H9 (cell line): ENCODE measurements at places on chromosomes 6 and 20.

- H3K4me3 ChIP-seq: no peak overlapping the region
- DNase-seq: no peak
- H3K27ac ChIP-seq: no peak overlapping the region
- H3K36me3 ChIP-seq: peaks cover 15% of the 10 kb centered on the region
- peaks cover 3% of the 10 kb centered on the region; the same call in 1 of the 2 replicates for H3K4me1 ChIP-seq
Observed at GRCh38 chr6:45212976-45213375, 115.2 kb upstream of the RUNX2 start.

GRCh38 chr6:35299674-35300073 is 2.1 kb downstream of the DEF6 start:
- peaks cover 2% of the 10 kb centered on the region; the same call in 1 of the 2 replicates for H3K4me1 ChIP-seq
- H3K27me3 ChIP-seq: no peaks in the 10 kb centered on the region
- no peaks in the 10 kb centered on the region; the same call in 2 of the 3 replicates for H3K36me3 ChIP-seq
- no peak for DNase-seq
- no peak overlapping the region; the same call in 2 of the 3 replicates for H3K4me3 ChIP-seq
- no peak overlapping the region for H3K27ac ChIP-seq

DNA sequence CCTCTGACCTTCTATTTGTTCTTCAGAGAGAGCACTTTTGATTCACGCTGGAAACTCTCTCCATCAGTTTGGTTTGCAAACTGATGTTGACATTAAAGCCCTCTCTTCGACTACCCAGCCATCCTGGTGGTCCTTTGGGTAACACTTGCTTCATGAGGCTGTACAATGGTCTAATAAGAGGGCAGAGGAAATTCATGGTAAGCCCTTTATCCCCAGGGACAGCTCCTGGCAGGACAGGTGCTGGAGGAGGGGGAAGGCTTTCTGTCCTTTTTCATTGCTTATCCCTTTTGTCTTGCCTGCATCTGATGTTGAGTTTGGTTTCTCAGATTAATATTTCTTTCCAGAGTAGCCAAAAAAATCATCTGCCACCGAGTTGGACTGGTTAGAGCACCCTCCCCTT is 52.1 kb upstream of the CD93 start:
- H3K4me1 ChIP-seq: no peaks in the 10 kb centered on the region
- DNase-seq: no peak

DNA sequence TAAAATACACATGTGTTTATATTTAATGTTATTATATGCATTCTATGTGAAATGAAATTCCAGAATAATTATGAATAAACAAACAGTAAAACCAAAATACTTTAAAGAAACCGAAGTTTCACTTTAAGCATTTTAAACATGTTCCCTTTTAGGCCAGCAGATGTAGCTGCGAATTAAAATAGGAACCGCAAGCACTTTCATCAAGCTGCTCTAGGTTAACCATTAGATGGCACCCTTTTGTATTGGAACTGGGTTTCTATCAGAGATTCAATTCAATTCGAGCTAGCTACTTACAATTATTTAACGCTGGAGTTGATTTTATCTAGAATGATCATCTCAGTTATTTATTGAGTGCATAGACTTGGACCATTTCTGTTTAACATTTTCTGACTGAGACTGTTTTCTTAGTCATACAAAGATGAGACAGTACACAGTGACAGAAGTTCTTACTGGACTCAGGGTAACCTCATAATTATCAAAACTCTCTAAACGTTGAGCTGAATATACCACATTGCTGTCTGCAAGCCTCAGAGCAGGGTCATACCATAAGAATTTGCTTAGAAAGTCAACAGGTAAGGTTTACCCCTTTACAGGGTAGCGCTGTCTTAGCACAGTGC is 8.5 kb downstream of the TMEM242 start:
- no peaks in the 10 kb centered on the region for H3K27me3 ChIP-seq
- H3K27ac ChIP-seq: no peak overlapping the region
- H3K4me3 ChIP-seq: no peak overlapping the region
- H3K4me1 ChIP-seq: no peaks in the 10 kb centered on the region
- H3K36me3 ChIP-seq: peaks cover 50% of the 10 kb centered on the region

GRCh38 chr20:31811198-31811597 is 8.0 kb upstream of the MYLK2 start:
- no peaks in the 10 kb centered on the region for H3K27me3 ChIP-seq
- H3K4me1 ChIP-seq: no peaks in the 10 kb centered on the region
- no peak overlapping the region for H3K27ac ChIP-seq
- no peak overlapping the region for H3K4me3 ChIP-seq
- DNase-seq: no peak

DNA sequence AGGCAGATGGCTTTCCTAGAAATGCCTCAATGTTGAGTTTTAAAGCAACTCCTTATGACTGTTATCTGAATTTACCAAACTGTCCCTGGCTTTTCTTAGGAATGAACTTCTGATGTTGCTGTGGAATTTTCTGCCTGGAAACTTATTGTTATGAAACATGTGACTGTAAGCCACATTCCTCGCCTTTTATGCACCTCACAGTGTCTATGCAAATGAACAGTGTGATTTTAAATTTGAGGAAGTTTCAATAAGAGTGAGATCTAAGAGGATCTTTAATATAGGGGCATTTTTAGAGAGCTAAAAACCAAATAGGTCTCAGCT is 2.4 kb upstream of the CCR6 start:
- H3K36me3 ChIP-seq: peaks cover 5% of the 10 kb centered on the region
- no peak for DNase-seq
- no peaks in the 10 kb centered on the region for H3K27me3 ChIP-seq
- no peak overlapping the region for H3K27ac ChIP-seq
- H3K4me3 ChIP-seq: no peak overlapping the region
- H3K4me1 ChIP-seq: no peaks in the 10 kb centered on the region

- H3K36me3 ChIP-seq: no peaks in the 10 kb centered on the region
- no peak for DNase-seq
- H3K27me3 ChIP-seq: no peaks in the 10 kb centered on the region
- H3K27ac ChIP-seq: no peak overlapping the region
- no peaks in the 10 kb centered on the region for H3K4me1 ChIP-seq
Observed at GRCh38 chr6:142292166-142292924, 9.5 kb upstream of the ADGRG6 start.

DNA sequence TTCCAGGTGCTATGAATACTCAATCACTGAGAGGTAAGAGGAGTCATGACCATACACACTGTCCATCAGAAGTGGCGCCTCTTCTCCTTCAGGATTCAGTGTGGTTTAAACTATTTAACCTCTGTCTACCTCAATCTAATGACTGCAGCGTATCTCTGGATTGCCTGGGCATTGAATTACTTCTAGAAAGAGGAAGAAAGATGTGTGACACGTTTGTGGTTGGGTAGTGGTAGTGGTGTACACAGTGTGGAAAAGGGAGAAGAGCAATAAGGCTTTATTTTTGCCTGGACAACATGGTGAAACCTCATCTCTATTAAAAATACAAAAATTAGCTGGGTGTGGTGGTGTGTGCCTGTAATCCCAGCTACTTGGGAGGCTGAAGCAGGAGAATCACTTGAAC is 38.0 kb upstream of the ECHDC1 start:
- no peak overlapping the region for H3K27ac ChIP-seq
- peaks cover 5% of the 10 kb centered on the region for H3K36me3 ChIP-seq
- H3K4me3 ChIP-seq: no peak overlapping the region
- H3K27me3 ChIP-seq: no peaks in the 10 kb centered on the region
- no peak for DNase-seq
- no peaks in the 10 kb centered on the region for H3K4me1 ChIP-seq

DNA sequence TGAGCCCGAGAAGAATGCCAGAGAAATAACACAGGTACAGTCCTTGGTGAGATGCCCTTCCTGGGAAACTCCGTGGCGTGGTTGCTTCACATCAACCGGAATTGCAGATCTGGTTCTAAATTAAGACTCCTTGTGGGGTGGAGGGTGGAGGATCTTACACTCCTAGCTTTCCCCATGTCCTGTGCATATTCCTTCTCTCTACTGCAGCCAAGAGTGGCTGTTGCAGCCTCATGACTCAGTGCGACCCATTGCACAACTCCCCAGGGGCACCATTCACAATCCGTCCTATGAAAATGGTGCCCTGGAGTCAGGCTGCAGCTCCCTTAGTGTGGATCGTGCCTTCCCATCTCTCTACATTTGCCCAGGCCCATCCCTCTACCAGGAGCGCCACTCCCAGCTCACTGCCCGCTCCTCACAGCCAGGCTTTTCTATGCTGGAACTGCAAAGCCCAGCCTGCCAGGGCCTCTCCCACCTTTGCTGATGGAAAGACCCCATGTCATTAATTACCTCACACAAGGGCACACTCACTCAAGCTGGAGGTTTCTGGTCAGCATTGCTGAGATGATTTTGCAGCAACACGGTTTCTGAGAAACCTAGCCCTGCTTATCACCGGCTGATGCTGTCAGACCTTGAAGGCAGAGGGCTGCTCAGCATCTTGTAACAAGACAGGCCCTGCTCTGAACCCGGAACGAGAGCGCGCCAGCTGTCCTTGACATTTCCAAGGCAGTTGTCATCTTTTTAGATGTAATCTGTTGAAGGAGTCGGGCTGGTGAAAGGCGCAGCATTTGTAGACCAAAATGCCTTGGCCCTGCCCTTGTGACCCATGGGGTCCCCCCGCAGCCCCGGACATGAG is 39.7 kb downstream of the SIRPA start:
- no peaks in the 10 kb centered on the region for H3K27me3 ChIP-seq
- no peak overlapping the region for H3K4me3 ChIP-seq
- no peak for DNase-seq
- no peak overlapping the region for H3K27ac ChIP-seq
- no peaks in the 10 kb centered on the region for H3K4me1 ChIP-seq

- no peaks in the 10 kb centered on the region for H3K36me3 ChIP-seq
- no peak overlapping the region for H3K27ac ChIP-seq
- no peaks in the 10 kb centered on the region for H3K27me3 ChIP-seq
- DNase-seq: no peak
Observed at GRCh38 chr6:167739721-167740475, 86.8 kb upstream of the AFDN start.

- H3K27ac ChIP-seq: no peak overlapping the region
- H3K36me3 ChIP-seq: no peaks in the 10 kb centered on the region
- DNase-seq: no peak
- no peak overlapping the region; the same call in 2 of the 3 replicates for H3K4me3 ChIP-seq
- H3K27me3 ChIP-seq: no peaks in the 10 kb centered on the region
Observed at GRCh38 chr20:21465799-21466198, 48.1 kb downstream of the NKX2-2 start.

DNA sequence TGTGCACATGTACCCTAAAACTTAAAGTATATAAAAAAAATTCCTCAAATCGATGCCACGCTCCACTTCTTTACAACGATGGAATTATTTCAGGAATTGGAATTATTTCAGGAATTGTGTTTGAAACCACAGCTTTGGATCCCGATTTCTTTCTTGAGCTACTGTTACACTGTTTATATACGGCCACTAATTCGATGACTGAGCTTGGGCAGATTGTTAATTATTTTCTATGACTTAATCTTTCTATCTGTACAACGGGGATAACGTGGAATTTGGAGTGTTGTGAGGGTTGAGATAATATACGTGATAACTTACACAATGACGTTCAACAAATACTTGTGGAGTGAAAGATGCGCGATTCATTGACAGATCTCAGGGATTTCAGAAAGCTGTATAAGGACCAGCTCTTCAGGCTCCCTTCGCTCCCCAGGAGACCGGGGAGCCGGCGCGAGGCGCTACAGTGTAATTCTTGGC is 171.3 kb downstream of the SLC16A10 start:
- no peak for DNase-seq
- no peaks in the 10 kb centered on the region for H3K36me3 ChIP-seq
- no peak overlapping the region for H3K27ac ChIP-seq
- H3K4me3 ChIP-seq: peak overlapping the region; percentile 73

GRCh38 chr20:16243470-16243869 is 329.8 kb downstream of the KIF16B start:
- no peak for DNase-seq
- no peaks in the 10 kb centered on the region for H3K27me3 ChIP-seq
- H3K27ac ChIP-seq: no peak overlapping the region
- H3K36me3 ChIP-seq: peaks cover 3% of the 10 kb centered on the region; the same call in 1 of the 3 replicates

DNA sequence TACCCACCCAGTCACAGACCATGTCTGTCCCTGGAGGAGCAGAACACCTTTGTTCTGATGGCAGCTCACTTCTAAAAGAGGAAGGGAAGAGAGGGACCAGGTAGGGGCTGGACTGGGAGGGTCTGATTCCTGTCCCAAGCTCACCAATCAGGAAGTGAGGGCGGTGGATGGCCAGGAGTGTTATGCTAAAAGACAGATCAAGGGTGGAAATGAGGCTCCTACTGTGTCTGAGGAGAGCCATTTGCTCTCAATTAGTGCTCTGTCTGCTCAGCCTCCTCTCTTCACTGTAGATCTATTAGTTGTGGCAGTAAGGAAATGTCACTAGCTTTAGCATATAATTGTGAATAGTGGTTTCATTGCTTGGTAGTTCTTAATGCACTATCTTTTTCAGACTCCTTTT is 72.5 kb downstream of the ARMC2 start:
- peak overlapping the region; percentile 12 for H3K27ac ChIP-seq
- H3K4me1 ChIP-seq: peaks cover 8% of the 10 kb centered on the region
- DNase-seq: peak; percentile 92
- H3K27me3 ChIP-seq: no peaks in the 10 kb centered on the region; the same call in 1 of the 2 replicates

GRCh38 chr20:18743665-18744440 is 69.7 kb upstream of the SCP2D1 start:
- H3K27ac ChIP-seq: no peak overlapping the region
- peaks cover 3% of the 10 kb centered on the region; the same call in 1 of the 2 replicates for H3K4me1 ChIP-seq
- H3K36me3 ChIP-seq: peaks cover 5% of the 10 kb centered on the region; the same call in 1 of the 2 replicates

DNA sequence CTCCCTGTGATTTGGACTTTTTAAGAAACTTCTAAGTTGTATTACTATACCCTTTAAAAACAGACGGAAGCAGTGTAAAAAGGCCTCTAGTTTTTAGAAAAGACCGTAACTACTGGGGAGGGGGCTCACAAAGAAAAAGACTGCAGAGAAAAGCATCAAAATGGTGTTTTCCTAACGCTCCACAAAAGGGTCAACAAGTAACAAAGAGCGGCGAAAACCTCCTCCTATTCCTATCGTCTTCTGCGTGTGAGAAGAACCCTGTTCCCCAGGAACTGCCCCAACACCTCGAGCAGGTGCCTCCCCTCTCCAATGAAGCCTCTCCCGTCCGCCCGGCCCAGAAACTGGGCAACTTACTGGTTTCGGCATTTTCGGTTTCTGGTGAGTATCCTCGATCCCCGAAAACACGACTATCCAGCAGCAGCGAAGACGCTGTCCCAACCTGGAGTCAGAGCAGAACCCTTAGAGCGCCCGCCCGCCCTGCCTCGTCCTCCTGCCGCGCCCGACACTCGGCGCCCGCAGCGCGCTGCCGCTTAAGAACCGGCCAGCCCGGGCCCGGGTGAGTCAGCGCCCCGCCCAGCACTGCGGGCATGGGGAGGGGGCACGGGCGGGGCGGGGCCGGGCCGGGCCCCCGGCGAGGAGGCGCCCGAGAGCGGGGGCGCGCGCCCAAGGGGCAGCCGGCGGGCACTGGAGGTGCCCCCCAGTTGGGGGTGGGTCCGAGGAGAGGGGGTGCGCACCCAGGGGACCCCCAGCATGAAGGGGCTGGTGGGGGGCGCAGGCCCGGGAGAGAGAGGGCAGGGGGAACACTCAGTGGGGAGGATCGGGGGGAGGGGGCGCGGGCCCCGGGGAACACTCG is 1.2 kb downstream of the EZR start:
- no peak overlapping the region for H3K27ac ChIP-seq
- peaks cover 8% of the 10 kb centered on the region for H3K4me1 ChIP-seq
- H3K4me3 ChIP-seq: peak overlapping the region; percentile 99
- peaks cover 61% of the 10 kb centered on the region for H3K36me3 ChIP-seq
- no peaks in the 10 kb centered on the region; the same call in 1 of the 2 replicates for H3K27me3 ChIP-seq

- H3K27ac ChIP-seq: no peak overlapping the region
- H3K27me3 ChIP-seq: no peaks in the 10 kb centered on the region
- no peak for DNase-seq
Observed at GRCh38 chr20:32558526-32558925, 26.6 kb downstream of the NOL4L start.

- no peak overlapping the region for H3K4me3 ChIP-seq
- no peaks in the 10 kb centered on the region; the same call in 2 of the 3 replicates for H3K36me3 ChIP-seq
- peak; percentile 56 for DNase-seq
- H3K27me3 ChIP-seq: no peaks in the 10 kb centered on the region
- no peak overlapping the region for H3K27ac ChIP-seq
Observed at GRCh38 chr6:117547688-117548621, 54.4 kb downstream of the GOPC start.
